T-helper 17 cell (primary cell): ENCODE measurements at places on chromosomes 2 and 18.

DNA sequence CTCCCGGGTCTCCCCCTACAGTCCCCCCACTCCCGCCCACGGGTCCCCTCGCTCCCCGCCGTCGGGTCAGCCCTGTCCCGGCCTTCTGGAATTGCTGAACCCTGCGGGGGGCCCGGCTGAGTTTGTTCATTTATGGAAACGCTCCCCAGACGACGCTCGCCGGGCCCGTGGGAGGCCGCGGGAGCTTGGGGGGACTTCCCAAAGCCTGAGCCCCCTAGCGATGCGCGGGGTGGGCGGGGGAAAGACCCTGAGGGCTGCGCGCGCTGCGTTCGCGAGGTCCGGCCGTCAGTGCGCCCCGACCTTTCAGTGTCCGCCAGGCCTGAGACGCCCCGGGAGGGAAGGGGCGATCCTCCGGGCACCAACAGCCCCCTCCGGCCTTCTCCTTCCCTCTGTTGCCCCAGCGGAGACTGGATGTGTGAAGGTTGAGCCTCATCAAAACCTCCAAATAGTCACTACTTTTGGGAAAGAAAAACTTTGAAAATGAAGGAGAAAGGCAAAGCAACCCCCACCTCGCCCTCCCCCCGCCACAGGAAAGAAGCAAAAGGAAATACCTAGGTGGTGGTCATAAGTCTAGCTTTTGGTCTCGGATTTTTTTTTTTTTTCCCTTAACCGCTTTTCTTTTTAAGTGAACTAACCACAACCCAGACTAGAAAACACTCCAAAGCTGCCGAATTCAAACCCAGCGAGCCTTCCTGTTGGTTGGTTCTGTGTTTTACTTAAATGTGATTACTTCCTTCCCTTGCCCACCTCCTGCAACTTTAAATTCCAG is 509 bp upstream of the CYS1 start:
- H3K4me3 ChIP-seq = peak overlapping the region; percentile 78
- peaks cover 75% of the 10 kb centered on the region for H3K27me3 ChIP-seq
- H3K36me3 ChIP-seq = peaks cover 5% of the 10 kb centered on the region
- H3K27ac ChIP-seq = peak overlapping the region; percentile 8

DNA sequence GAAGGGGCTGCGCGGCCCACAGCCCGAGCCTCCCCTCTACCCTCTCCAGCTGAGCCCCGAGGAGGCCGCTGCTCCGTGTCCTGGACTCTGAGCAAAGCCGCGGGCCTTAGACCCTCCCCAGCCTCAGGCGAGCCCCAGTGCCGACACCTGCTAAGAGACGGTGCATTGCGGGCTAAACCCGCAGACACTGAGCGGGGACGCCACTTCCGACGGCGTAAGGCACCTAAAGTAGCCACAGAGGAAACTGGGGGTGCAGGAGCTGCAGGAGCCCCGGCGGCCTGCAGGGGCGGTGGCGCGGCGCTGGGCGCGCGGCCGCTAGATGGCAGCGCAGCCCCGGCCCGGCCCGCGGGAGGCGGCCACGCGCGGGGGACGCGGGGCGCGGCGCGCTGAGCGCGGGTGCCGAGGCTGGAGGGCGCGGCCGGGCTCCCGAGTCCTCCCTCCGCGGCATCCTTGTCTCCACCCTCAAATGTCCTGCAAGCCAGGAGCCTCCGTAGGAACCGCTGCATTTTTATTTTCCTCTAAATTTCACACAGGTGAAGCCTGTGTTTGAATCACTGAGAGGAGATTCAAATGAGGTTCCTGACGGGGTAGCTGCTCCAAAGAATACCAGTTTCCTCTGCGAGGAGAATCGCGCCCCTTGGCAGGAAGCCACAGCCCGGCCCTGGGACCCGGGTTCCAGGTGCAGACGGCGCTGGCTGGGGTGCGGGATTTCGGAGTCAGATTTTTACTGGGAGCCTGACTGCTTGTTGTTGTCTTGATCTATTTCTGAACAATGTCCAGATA is 650.5 kb downstream of the GALR1 start:
- H3K36me3 ChIP-seq = no peaks in the 10 kb centered on the region
- peak; percentile 44 for DNase-seq
- H3K4me1 ChIP-seq = peaks cover 5% of the 10 kb centered on the region
- H3K4me3 ChIP-seq = peak overlapping the region; percentile 49
- no peak overlapping the region for H3K27ac ChIP-seq

- peaks cover 41% of the 10 kb centered on the region for H3K27me3 ChIP-seq
- peaks cover 9% of the 10 kb centered on the region for H3K4me1 ChIP-seq
- no peaks in the 10 kb centered on the region for H3K36me3 ChIP-seq
- H3K27ac ChIP-seq = no peak overlapping the region
Measured at GRCh38 chr2:102001767-102002142, 10.0 kb downstream of the IL1R2 start.

DNA sequence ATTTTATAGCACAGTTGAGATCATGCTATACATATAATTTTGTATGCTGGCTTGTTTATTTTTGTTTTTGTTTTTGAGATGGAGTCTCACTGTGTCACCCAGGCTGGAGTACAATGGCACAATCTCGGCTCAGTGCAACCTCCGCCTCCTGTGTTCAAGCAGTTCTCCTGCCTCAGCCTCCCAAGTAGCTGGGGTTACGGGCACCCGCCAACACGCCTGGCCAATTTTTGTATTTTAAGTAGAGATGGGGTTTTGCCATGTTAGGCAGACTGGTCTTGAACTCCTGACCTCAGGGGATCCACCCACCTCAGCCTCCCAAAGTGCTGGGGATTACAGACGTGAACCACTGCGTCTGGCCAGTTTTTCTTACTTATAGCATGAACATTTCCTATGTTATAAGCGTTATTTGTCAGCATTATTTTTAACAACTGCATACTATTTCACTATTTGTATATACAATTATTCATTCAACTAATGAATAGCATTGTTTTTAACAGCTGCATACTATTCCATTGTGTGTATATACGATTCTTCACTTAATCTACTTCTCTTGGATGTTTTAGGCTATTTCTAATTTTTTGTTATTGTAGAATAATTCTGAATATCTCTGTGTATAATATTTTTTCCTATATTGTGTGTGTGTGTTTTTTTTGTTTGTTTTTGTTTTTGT is 3.5 kb downstream of the EHD3 start:
- H3K27ac ChIP-seq = peak overlapping the region; percentile 24
- H3K36me3 ChIP-seq = no peaks in the 10 kb centered on the region

GRCh38 chr2:188598551-188598950 is 306.9 kb downstream of the GULP1 start:
- H3K4me3 ChIP-seq = no peak overlapping the region
- no peak for DNase-seq
- H3K36me3 ChIP-seq = no peaks in the 10 kb centered on the region
- H3K27me3 ChIP-seq = no peaks in the 10 kb centered on the region

DNA sequence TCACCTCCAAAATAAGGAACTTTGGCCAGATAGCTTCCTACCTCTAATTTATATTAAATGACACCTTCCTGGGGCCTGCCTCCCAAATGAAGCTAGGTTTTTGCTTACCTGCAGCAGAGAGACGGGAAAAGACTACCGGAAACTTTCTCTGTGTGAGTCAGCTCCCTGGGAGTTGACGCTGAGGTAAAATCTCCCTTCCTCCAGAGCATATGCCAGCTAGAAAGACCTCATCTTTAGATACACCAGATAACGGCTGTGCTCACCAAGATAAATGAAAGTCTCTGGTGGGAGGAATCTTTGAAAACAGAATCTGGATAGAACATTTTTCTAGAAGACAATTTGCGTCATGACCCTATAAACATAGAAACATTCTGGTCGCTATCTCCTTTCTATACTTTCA is 99.7 kb upstream of the RFX8 start:
- H3K27ac ChIP-seq = no peak overlapping the region
- peaks cover 2% of the 10 kb centered on the region for H3K36me3 ChIP-seq
- DNase-seq = no peak
- H3K4me3 ChIP-seq = no peak overlapping the region
- peaks cover 25% of the 10 kb centered on the region for H3K4me1 ChIP-seq

- DNase-seq = no peak
- H3K27me3 ChIP-seq = peaks cover 24% of the 10 kb centered on the region
- H3K36me3 ChIP-seq = no peaks in the 10 kb centered on the region
- no peak overlapping the region for H3K4me3 ChIP-seq
- no peaks in the 10 kb centered on the region for H3K4me1 ChIP-seq
Measured at GRCh38 chr2:235527806-235528469, 34.1 kb downstream of the AGAP1 start.

GRCh38 chr2:219569041-219569440 is 2.3 kb downstream of the OBSL1 start:
- no peak overlapping the region for H3K27ac ChIP-seq
- no peaks in the 10 kb centered on the region for H3K4me1 ChIP-seq
- H3K36me3 ChIP-seq = peaks cover 3% of the 10 kb centered on the region
- DNase-seq = no peak
- no peak overlapping the region for H3K4me3 ChIP-seq

DNA sequence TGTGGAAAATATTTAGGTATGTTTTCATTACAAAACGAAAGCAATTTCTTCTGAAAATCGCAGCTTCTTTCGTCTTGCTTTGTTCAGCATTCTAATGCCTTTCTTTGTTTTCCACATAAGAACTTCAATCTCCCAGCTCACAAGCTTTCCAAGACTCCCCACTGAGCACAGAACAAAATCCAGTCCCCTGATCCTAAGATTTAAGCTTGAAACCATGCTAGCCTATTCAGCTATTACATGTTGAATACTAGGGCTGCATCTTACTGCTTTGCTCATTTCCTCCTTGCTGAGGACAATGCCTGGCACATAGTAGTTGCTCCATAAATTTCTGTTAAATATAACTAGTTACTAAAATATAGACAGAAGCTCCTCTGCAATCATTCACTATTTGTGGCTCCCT is 160.6 kb downstream of the GALNT3 start:
- no peak overlapping the region for H3K27ac ChIP-seq
- H3K4me1 ChIP-seq = peaks cover 6% of the 10 kb centered on the region
- H3K36me3 ChIP-seq = no peaks in the 10 kb centered on the region
- no peak for DNase-seq
- H3K27me3 ChIP-seq = peaks cover 4% of the 10 kb centered on the region
- H3K4me3 ChIP-seq = no peak overlapping the region

GRCh38 chr2:142234741-142235140 is 103.9 kb upstream of the LRP1B start:
- no peaks in the 10 kb centered on the region for H3K27me3 ChIP-seq
- H3K27ac ChIP-seq = no peak overlapping the region
- no peaks in the 10 kb centered on the region for H3K4me1 ChIP-seq
- no peaks in the 10 kb centered on the region for H3K36me3 ChIP-seq
- no peak overlapping the region for H3K4me3 ChIP-seq

DNA sequence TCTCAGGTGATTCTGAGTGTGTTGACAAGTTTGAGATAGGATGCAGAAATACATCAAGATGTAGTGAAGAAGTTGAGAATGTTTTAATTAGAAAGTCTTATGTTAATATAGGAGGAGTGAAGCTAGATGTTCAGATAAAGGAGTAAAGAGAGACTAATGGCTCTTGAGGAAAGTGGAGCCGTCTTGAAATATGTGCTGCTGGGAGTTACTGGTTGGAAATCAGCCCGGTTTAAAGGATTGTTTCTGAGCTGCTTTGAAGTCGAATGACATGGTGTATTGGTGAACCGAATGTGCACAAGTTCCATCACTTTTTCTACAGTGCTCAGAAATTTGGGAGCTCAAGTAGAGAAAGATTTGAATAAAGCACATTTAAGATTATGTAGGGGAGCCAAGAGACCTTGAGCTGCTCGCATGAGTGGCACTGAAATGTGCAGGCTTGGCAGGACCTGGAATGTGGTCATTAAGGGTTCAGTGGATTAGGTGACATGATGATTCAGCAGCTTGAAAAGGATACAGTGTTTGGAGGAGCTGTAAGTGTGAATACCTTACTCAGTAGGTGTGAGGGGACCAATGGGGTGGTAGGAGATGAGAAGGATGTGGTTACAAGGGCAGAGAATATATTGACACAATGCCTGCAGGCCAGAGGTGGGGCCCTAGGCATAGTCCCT is 68.6 kb downstream of the CAB39 start:
- H3K4me3 ChIP-seq = peak overlapping the region; percentile 74
- H3K4me1 ChIP-seq = peaks cover 55% of the 10 kb centered on the region
- peak overlapping the region; percentile 87 for H3K27ac ChIP-seq
- peaks cover 8% of the 10 kb centered on the region for H3K36me3 ChIP-seq
- no peak for DNase-seq

- peaks cover 36% of the 10 kb centered on the region for H3K27me3 ChIP-seq
- H3K4me1 ChIP-seq = peaks cover 4% of the 10 kb centered on the region
- DNase-seq = no peak
- no peak overlapping the region for H3K4me3 ChIP-seq
- no peak overlapping the region for H3K27ac ChIP-seq
Measured at GRCh38 chr18:74331404-74331803, 15.8 kb downstream of the C18orf63 start.

DNA sequence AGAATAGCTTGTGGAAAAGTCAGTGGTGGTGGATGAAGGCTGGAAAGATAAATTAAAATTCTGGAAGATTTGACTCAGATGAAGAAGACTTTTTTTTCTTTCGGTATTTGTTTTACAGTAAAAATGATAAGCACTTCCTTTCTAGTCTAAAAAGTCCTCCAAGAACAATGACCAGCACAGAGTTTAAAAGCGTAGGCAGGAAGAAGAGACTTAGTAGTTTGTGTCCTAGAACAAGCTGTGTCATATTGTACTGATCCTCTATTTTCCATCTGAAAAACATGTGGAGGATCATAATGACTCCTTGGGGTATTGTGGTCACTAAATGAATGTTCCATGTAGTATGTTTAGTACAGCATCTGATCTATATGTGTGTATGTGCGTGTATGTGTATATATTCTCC is 132.4 kb upstream of the FSHR start:
- no peak overlapping the region for H3K4me3 ChIP-seq
- no peak for DNase-seq
- no peaks in the 10 kb centered on the region for H3K36me3 ChIP-seq
- H3K27ac ChIP-seq = no peak overlapping the region
- no peaks in the 10 kb centered on the region for H3K27me3 ChIP-seq

- H3K4me1 ChIP-seq = peaks cover 5% of the 10 kb centered on the region
- DNase-seq = no peak
- H3K4me3 ChIP-seq = no peak overlapping the region
- H3K36me3 ChIP-seq = no peaks in the 10 kb centered on the region
Measured at GRCh38 chr2:172048508-172049503, 36.5 kb upstream of the DLX1 start.

DNA sequence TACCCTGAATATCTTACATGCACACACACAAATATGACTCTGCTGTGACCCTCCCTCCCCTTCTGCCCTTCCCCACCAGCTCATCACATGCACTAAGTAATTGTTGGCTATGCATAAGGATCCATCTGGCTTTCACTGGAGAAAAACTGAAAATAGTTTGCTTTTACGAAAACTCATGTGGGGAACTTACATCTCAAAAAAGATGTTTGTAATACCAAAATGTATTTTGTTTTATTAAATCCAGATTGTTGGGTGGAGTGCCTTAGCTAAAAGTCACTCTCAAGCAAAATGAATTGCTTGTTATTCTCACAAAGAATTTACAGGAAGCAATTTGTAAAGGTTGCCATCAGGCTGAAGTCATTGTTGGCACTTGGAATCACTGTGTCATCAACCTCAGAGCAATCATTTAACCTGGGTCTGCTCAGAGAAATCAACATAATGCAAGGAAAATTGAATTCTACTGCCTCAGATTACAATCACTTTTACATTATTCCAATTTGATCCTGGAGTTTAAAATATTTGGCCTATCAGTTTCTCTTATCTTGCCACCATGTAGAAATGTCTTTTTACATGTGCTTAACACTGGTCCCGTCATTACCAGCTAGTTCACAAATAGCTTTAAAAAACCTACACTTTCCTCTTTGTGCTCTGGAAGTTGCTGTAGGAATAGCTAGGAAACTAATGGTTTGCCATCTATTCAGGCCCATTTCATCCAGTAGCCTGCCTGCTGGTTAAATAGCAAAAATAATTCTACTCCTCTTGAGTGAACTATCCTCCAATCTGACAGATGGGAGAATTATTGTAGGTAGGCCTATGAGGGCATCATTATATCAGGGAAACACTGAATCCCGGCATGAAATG is 90.3 kb upstream of the TMEM17 start:
- DNase-seq = no peak
- no peaks in the 10 kb centered on the region for H3K4me1 ChIP-seq
- H3K4me3 ChIP-seq = no peak overlapping the region
